Glutamatergic neuron (in vitro differentiated cells): ENCODE measurements at places on chromosomes 13 and 19. TPM values are rescaled to one million over a fixed set of nuclear protein-coding genes. Genes with fewer than 3 reads are reported as not detected.

DNA sequence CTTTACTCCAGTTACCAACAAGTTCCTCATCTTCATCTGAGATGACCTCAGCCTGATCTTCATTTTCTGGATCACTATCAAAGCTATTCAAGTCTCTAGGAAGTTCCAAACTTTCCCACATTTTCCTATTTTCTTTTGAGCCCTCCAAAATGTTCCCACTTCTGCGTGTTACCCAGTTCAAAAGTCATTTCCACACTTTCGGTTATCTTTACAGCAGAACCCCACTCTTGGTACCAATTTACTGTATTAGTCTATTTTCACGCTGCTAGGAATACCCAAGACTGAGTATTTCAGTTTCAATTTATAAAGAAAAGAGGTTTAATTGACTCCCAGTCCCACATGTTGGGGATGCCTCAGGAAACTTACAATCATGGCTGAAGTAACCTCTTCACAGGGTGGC lies 274.3 kb downstream of the FGF9 start:
- no peak for DNase-seq

- no peak for DNase-seq
Measured at GRCh38 chr13:66344805-66345517, 885.2 kb downstream of the PCDH9 start.

DNA sequence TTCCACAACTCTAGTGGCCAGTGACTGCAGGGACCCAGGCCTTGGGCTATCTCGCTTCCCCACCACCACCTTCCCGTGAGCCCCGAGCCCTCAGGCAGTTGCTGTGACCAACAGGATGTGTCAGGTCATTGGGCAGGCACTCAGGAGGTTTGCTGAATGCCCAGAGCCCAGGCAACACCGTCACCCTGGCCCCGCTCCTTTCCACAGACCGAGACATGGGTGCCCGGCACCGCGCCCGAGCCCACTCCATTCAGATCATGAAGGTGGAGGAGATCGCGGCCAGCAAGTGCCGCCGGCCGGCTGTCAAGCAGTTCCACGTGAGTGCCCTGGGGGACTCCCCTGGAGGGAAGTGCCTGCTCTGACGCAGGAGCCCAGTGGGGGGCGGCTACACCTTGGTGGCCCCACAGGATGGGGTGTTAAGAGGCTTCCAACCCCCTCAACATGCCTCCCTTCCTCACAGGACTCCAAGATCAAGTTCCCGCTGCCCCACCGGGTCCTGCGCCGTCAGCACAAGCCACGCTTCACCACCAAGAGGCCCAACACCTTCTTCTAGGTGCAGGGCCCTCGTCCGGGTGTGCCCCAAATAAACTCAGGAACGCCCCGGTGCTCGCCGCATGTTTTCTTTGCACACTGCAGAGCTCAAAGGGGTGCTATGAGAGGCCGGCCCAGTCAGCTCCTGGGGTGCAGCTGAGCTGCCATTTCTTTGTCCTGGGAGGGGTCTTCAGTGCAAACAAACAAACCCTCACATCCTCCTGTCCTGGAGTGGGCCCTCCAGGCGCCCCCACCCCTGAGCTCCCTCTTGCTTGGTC lies 3.2 kb downstream of the RPL18A start:
- DNase-seq = no peak

GRCh38 chr13:50370303-50370950 lies 355.2 kb downstream of the KCNRG start:
- no peak for DNase-seq

DNA sequence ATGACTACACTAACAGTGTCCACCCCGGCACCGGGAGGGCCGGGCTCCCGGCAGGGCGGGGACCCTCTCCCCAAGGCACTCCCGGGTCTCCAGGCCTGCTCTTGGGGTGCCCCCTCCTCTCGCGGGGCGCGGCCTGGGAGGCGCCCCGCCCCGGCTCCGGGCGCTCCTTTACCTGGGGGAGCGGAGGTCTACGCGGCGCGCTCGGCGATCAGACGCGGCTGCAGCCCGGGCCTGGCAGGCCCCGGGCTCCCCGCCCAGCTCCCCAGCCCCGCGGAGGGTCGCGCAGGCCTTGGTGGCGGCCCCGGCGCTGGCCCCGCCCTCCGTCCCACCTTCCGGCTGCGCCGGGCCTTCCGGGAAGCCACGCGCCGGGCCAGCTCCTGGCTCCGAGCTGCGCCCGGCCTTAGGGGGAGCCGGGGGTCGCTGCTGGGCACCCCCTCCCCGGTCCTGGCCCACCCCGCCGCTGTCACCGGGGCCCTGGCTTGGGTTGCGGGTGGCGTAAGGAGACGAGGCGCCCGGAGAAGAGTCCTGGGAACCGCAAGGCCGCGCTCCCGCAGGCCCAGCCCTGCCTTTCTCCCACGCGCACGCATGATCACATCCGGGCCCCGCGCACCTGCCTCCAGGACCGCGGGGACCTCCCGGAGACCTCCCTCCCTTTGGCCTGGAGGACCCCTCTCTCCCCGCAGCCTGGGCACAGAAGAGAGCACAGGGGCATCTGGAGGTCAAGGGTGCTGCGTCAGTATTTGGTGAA lies at the start of gene C19orf12:
C19orf12 (minus strand) TSS at position 309 of the 748 bp plus-strand sequence. CDS start 6,848 bp downstream, outside the sequence.
- peak; percentile 84 for DNase-seq

ELSPBP1 gene
- not detected for total RNA-seq

DNA sequence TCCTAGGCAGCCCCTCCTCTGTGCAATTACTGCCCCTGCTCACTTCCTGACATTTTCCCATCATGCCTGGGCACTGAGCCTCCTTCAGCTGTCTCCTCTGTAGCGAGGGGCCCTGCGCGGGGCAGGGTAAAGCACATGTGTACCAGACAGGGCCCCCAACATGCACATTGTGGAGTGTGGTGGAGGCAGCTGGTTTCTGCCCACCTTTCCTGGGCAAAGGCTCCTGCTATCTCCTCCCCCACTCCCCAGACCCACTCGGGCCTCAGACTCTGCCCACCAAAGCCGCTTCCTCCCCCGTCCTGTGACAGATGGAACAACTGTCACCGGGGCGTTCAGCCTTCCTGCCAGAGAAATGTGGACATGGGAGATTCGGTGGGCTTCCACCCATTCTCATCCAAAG lies 2.9 kb upstream of the KPTN start:
- DNase-seq = no peak

RASIP1 gene
- total RNA-seq = 6.2 TPM

- no peak for DNase-seq
Measured at GRCh38 chr13:27679396-27679795, 57.7 kb downstream of the POLR1D start.

DNA sequence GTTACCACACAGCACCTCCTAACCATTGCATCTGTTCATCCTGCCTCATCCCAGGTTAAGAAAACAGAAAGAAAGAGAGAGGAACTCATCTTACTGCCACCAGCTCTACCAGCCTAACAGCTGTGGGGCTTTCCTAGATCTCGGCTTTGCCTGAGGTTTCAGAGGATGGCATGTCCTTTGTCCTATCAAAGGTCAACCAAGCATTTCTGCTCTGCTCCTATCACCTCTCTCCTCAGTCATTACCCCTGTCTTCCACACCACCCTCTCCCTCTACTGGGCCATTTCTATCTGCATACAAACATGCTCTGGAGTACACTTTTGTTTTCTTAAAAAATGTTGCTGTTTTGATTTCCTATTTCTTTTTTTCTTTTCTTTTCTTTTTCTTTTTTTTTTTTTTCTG lies 393.3 kb downstream of the IRS2 start:
- no peak for DNase-seq

- no peak for DNase-seq
Measured at GRCh38 chr19:47776568-47776967, 1.9 kb upstream of the SELENOW start.

ACP7 gene
- not detected for total RNA-seq

- no peak for DNase-seq
Measured at GRCh38 chr19:2417881-2418406, 9.4 kb downstream of the TIMM13 start.

DNA sequence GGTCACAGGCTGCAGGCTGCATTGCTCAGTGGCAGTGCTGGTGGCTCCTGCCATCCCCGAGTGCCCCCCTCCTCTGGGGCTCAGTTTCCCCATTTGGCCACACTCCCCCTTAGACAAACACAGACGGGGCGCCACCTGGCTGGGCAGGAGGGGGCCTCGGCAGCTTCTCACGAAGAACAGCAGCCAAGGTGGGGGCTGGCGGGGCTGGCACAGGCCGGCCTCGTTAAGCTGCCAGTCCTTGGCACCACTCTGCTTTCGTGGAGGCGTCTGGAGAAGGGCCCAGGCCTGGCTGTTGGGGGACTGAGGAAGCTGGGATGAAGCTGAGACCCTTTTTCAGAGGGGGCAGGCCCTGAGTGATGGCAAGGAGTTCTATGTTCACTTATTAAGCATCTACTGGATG lies 3.7 kb upstream of the ZNRF4 start:
- DNase-seq = no peak

GRCh38 chr19:45443462-45444317 lies 20.0 kb upstream of the ERCC1 start:
- peak; percentile 88 for DNase-seq

ZNF726 gene
- 11.5 TPM for total RNA-seq

FFAR2 gene
- not detected for total RNA-seq

DNA sequence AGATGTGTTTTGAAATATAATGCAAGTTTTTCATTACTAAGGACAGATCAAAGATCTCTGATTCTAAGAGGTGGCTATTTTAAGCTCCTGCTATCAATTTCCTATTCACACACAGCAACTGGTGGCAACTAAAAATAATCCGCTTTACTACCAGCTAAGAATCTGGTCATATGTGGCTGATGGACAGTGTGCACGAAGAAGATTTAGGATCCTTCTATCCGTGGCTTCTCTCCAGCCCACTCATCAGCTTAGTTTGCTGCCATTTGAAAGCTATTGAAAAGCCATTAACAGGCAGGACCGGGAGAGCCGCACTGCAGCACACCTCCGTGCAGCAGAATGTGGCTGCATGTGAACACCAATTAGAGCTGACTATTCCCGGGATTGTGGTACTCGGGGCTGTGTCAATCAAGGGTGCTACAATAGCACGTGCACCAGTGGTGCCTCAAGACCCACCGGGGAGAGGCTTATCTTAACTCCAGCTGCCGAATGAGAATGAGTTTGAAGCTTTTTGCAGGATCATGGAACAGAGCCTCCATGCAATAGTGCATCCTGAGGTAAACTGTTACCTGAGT lies at the start of gene MYO16:
MYO16 (plus strand) TSS at position 431 of the 572 bp plus-strand sequence. CDS start 234 bp downstream, outside the sequence.
- DNase-seq = peak; percentile 24

DNA sequence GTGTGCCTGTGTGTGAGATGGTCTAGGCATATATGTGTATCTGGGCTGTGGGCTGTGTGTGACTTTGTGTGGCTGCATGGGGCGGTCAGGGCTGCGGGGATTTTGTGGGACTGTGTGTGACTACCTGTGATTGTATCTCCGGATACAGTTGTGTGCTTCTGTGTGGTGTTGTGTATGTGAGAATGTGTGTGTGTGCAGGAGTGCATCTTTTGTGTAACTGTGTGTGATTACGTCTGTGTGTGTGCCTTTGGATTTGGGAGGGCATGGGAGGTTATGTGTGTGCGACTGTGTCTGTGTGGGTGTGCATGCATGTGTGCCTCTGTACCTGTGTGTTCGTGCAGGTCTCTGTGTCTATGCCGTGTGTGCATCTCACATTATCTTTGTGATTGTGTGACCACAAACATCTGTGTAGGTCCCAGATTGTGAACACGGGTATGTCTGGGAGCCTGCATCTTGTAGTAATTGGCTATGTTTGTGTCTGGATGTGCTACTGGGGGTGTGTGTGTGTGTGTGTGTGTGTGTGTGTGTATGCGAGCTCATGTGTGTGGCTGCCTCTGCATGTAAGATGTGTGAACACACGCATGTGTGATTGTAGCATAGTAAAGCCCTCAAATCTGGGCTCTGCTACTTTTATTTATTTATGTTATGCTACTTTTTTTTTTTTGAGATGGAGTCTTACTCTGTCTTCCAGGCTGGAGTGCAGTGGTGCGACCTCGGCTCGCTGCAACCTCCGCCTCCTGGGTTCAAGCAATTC lies 7.6 kb downstream of the EHD2 start:
- no peak for DNase-seq

SOHLH2 gene
- 0.78 TPM for total RNA-seq

FBN3 gene
- total RNA-seq = 18.3 TPM

- peak; percentile 58 for DNase-seq
Measured at GRCh38 chr13:25292301-25292700, 5.0 kb upstream of the MTMR6 start.
